Thoracic aorta endothelial cell (primary cell): ENCODE measurements at places on chromosomes 5 and 9. TPM values are rescaled to one million over a fixed set of nuclear protein-coding genes. Genes with fewer than 3 reads are reported as not detected.

The PCDHB3 gene
- 0.14 and 0.27 TPM in 2 replicates for total RNA-seq

The TAF11L5 gene
- total RNA-seq = not detected in 2 replicates

The TRPM3 gene
- 3.1 and 6.1 TPM in 2 replicates for total RNA-seq

The GLDC gene
- total RNA-seq = 17.4 and 22.8 TPM in 2 replicates

The ARHGEF39 gene
- total RNA-seq = 1.5 and 4.2 TPM in 2 replicates

The TAS2R1 gene
- total RNA-seq = not detected in 2 replicates

The SYK gene
- not detected in 2 replicates for total RNA-seq

The CYLC2 gene
- not detected in 2 replicates for total RNA-seq

The ADAMTS6 gene
- 77.3 and 134 TPM in 2 replicates for total RNA-seq

The FBXL17 gene
- 9.8 and 13.0 TPM in 2 replicates for total RNA-seq

The PCDHA2 gene
- total RNA-seq = under 0.01 TPM in 1 of 2 replicates, not detected in the other

The OTP gene
- not detected in 2 replicates for total RNA-seq

The GRXCR2 gene
- not detected in 2 replicates for total RNA-seq

The HRH2 gene
- 1.7 TPM in 1 of 2 replicates, not detected in the other for total RNA-seq

The TMC1 gene
- 2.2 and 3.2 TPM in 2 replicates for total RNA-seq

The ADCY2 gene
- not detected in 2 replicates for total RNA-seq

The GRM6 gene
- total RNA-seq = not detected in 2 replicates

The NACC2 gene
- total RNA-seq = 28.7 and 30.8 TPM in 2 replicates
